ENCODE measurements at places on chromosomes 7 and 10. TPM values are rescaled to one million over a fixed set of nuclear protein-coding genes. Genes with fewer than 3 reads are reported as not detected.

GRCh38 chr7:130941322-130942210 lies 207.6 kb upstream of the KLF14 start:
- DNase-seq = no peak

GRCh38 chr7:51160990-51161615 lies 155.5 kb downstream of the COBL start:
- DNase-seq = peak; percentile 34

- no peak for DNase-seq
Observed at GRCh38 chr7:4762121-4763055, 13.0 kb upstream of the AP5Z1 start.

DNA sequence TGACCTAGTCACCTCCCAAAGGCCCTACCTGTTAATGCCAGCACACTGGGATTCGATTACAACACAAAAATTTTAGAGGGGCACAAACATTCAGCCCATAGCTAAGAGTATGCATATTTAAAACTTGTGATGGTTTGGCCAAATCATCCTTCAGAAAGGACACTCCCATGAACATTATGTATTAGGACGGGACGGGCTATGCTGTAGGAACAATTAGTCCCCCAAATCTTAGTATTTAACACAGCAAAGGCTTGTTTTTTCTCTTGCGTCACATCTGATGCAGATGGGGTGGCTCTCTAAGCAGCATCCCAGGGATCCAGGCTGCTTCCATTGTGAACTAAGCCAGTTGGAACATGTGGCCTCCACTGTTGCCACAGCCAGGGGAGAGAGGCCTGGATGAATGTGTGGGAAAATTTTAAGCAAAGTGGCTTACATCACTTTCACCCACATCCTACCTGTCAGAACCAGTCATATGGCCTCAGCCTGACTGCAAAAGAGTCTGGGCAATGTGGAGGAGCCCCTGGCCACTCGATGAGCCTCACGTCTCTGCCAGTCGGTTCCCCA lies 26.6 kb downstream of the CHST3 start:
- no peak for DNase-seq

The LIPN gene
- total RNA-seq = not detected

The CTBP2 gene
- 136 TPM for total RNA-seq

GRCh38 chr7:55493408-55493807 lies 78.9 kb downstream of the VOPP1 start:
- no peak for DNase-seq

DNA sequence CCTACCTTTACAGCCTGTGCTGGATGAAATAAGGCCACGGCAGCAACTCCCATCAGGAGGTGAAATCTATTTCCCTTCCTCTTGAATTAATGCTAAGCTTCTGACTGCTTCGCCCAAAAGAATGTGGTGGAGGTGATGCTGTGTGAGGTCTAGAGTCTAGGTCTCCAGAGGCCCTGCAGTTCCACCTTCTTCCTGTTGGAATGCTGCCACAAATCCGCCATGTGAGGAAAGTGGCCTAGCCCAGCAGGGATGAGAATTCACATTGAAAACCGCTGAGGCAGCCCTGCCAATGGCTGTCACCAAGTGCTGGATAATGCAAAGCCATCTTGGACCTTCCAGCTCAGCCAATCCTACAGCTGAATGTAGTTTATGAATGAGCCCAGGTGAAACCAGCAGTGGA lies 28.0 kb downstream of the RHOBTB1 start:
- DNase-seq = no peak

DNA sequence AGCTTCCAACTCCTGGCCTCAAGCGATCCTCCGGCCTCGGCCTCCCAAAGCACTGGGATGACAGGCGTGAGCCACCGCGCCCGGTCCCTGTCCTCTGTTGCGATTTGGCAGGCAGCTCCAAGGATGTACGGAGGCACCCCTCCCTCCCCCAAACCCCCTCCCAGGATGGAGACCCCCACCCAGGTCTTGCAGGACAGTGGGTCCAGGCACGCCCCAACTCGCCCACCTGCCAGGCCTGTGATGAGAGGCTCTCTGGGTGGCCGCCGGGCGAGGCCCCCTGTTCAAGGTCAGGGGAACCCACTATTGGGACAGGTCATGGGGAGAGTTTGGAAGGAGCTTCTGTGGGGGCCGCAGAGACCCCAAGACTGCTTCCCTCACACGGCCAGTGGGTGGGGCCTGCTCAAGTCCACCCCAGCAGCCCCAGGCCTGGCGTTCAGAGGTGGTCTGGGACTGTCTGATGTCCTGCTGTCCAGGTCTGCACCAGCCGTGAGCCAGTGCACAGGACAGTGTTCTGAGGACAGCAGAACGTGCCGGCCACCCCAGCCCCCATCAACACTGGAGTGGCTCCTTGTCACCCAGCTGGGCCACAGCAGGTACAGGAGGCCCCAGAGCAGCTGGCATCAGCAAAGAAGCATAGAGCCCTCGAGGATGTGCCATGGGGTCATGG lies 2.5 kb downstream of the ADAP1 start:
- DNase-seq = no peak

The ELN gene
- not detected for total RNA-seq
